Neural cell (in vitro differentiated cells): ENCODE measurements at places on chromosomes 13 and 19. TPM values are rescaled to one million over a fixed set of nuclear protein-coding genes. Genes with fewer than 3 reads are reported as not detected.

The GAPDHS gene
- polyA plus RNA-seq: not detected in 2 replicates

The METTL21C gene
- polyA plus RNA-seq: not detected in 2 replicates

The AMER2 gene
- polyA plus RNA-seq: 32.9 and 33.2 TPM in 2 replicates

The SLC10A2 gene
- not detected in 2 replicates for polyA plus RNA-seq

The COX7A1 gene
- polyA plus RNA-seq: not detected in 2 replicates

The TMEM145 gene
- 30.9 and 35.3 TPM in 2 replicates for polyA plus RNA-seq

The MUC16 gene
- not detected in 2 replicates for polyA plus RNA-seq

The PSG11 gene
- polyA plus RNA-seq: not detected in 2 replicates

The KPNA3 gene
- polyA plus RNA-seq: 40.5 and 41.7 TPM in 2 replicates

The COL4A1 gene
- polyA plus RNA-seq: 13.1 and 13.2 TPM in 2 replicates

The OR7A5 gene
- polyA plus RNA-seq: not detected in 2 replicates

The C5AR1 gene
- not detected in 2 replicates for polyA plus RNA-seq

The ZNF835 gene
- not detected in 2 replicates for polyA plus RNA-seq
